Dermis microvascular lymphatic vessel endothelial cell (primary cell): ENCODE measurements at places on chromosomes 3 and 15.

- peak; percentile 21 for DNase-seq
Measured at GRCh38 chr3:122356402-122356801, 26.6 kb downstream of the MIX23 start.

GRCh38 chr15:78374436-78375393 is 34.6 kb downstream of the CRABP1 start:
- no peak for DNase-seq

- DNase-seq = no peak
Measured at GRCh38 chr15:61301701-61302100, 72.6 kb upstream of the RORA start.

DNA sequence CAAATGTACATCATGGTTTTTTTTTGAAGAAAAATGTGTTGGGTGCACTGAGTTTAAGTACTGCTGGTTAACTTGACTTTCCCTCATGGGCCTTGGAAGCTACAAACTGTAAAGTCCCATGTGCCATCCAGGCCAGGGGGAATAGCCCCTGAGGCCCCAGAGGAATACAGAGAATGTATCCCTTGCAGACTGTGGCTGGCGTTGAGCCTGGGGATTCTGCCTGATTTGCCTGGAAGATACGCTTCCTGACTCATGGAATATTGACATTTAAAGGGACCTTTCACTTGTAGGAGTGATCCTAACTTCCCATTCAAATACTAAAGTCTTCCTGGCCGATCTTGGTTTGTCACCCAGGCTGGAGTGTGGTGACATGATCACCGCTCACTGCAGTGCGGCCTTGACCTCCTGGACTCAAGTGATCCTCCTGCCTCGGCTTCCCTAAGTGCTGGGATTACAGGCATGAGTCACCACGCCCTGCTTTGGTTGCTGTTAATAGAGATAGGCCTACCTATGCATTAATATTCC is 42.0 kb downstream of the ADAMTSL3 start:
- DNase-seq = peak; percentile 65

GRCh38 chr3:17129556-17129955 is 244.8 kb downstream of the PLCL2 start:
- DNase-seq = no peak
